ENCODE measurements at places on chromosomes 3 and 15.

DNA sequence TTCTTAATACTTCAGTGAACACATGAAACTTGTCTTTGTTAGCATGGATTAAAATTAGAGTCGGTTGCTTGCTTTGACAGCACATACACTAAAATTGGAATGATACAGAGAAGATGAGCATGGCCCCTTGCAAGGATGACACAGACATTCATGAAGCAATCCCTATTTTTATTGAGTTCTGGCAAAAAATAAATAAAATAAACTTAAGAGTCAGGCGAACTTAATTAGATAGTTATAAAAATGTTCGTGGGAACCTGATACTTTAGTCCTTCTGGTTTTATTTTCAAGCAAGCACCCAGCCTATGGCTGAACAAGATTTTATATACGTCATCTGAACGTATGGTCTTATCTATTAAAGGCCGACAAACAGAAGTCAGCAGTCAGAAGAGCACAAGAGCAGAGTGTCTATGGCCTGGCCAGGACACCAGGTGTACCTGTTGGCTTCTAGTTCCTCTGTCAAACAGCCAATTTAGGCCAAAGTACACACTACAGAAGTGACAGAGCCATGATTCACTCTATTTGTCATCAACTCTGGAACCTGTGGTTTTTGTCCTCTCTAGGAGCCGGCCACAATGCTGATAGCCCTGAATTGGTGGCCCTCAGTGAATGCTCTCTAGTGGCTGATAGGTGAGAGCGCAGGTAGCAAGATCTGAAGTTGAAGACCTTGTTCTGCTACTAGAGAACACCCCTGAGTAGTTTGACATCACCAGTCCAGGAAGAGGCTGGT, 64.3 kb downstream of the LEO1 start:
- no peak for DNase-seq

GRCh38 chr3:172550347-172550943, 27.2 kb upstream of the TNFSF10 start:
- peak; percentile 48 for DNase-seq

GRCh38 chr15:99616773-99617342, 51.1 kb downstream of the MEF2A start:
- DNase-seq: no peak

- no peak for DNase-seq
These were observed 145.9 kb downstream of the IGF1R start for GRCh38 chr15:98794211-98794610.

- DNase-seq: no peak
These were observed 25.6 kb upstream of the CCDC50 start for GRCh38 chr3:191303596-191303995.

- no peak for DNase-seq
These were observed 25.4 kb upstream of the FAM3D start for GRCh38 chr3:58691997-58692396.

DNA sequence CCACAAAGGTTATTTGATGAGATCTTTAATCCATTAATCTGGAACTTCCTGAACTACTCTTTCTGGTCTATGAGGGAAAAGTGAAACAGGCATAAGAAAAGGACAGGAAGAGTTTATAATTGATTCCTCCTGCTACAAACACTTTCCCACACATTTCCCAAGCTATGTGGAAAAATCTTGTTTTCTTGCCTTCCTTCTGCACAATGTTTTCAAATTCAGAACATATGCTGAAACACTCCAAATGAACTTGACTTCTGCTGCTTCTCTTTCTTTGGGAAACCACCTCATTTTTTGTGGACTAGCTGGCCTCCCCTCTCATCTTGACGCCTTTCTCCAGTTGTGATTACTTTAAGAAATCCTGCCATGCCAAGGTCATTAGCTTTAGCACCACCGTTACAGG, 100.7 kb upstream of the PTPRG start:
- DNase-seq: no peak

- no peak for DNase-seq
These were observed 64.6 kb downstream of the LYZL4 start for GRCh38 chr3:42345811-42346210.

- no peak for DNase-seq
These were observed 240.6 kb upstream of the TOPAZ1 start for GRCh38 chr3:44001072-44001471.

DNA sequence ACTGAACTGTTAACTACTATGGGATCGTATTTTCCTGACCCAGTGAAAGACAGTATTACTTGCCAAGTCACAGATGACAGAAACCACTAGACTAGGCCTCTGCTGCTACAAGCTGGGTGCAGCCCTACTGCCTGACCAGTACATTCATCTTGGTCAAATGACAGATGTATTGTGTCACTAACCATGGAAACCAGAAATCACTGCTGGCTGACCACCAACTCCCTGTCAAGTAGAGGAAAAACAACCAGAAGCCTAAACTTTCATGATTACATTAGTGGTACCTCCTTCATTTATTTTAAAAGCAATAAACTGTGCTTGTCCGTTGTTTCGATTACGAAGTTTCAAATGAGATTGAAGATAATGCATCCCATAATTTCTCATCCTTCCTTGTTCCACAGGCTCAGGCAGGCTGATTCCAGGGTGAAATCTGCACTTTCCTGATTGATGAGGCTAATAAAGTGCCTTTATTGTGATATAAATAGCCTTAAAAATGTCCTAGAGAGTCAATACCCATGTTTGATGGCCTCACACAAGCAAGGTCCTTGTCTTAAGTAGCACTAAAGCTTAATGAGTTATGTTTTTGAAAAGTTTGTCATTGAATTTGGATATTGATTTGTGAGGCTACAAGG, 309.7 kb downstream of the LSAMP start:
- no peak for DNase-seq

DNA sequence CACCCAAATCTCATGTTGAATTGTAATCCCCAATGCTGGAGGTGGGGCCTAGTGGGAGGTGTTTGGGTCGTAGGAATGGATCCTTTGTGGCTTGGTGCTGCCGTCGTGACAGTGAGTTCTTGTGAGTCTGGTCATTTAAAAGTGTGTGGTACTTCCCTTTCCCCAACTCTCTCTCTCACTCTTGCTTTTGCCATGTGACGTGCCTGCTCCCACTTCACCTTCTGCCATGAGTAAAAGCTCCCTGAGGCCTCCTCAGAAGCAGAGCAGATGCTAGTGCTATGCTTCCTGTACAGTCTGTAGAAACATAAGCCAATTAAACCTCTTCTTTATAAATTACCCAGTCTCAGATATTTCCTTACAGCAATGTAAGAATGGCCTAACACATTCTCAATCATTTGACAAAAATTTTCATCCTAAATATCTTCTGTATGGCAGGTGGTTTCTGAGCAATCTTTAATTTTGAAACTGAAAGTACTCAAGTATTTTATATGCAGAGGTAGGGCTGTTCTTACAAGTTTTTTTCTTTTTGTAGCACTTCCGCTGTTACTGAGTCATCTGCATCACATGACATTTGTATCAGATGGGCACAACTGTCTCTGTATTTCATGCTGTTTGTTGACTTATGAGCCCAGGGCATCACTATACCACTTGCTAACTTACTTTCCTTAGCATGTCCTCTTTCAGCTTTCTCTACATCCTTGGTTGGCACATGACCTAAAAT, 8.8 kb downstream of the RPL39L start:
- no peak for DNase-seq

- no peak for DNase-seq
These were observed 400.3 kb downstream of the LRTM1 start for GRCh38 chr3:54527521-54527920.

All from activated CD8-positive, alpha-beta memory T cell treated with anti-CD3 and anti-CD28 coated beads, Interleukin-2, amount 50 U/mL, for 4 hours (primary cell).